Stimulated activated CD8-positive, alpha-beta memory T cell treated with anti-CD3 and anti-CD28 coated beads, Interleukin-7, amount 100 ng/mL, for 1 hour (primary cell): ENCODE measurements at places on chromosomes 2 and 18.

DNA sequence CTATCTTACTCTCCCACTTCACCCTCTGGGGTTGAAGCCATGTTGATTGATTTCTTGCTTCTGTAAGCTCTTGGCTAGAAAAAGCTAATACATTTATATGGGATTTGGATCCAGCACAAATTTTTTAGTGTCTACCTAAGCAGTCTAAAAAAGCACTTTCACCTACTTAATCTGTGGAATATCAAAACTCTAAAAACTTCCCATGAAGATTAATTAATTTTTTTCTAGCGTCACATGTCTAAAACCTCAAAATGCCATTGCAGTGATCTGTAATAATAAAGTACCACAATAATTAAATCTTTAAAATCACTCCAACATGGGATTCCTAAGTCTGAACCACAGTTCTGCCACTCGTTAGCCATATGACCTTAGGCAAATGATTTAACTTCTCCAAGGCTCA, 180.1 kb downstream of the EN1 start:
- DNase-seq, result no peak

GRCh38 chr2:147182260-147182659, 662.6 kb upstream of the ACVR2A start:
- DNase-seq, result no peak

- DNase-seq, result no peak
Observed at GRCh38 chr2:152598975-152599759, 118.1 kb downstream of the PRPF40A start.

GRCh38 chr2:27996156-27996922, 105.8 kb downstream of the BABAM2 start:
- DNase-seq, result no peak

DNA sequence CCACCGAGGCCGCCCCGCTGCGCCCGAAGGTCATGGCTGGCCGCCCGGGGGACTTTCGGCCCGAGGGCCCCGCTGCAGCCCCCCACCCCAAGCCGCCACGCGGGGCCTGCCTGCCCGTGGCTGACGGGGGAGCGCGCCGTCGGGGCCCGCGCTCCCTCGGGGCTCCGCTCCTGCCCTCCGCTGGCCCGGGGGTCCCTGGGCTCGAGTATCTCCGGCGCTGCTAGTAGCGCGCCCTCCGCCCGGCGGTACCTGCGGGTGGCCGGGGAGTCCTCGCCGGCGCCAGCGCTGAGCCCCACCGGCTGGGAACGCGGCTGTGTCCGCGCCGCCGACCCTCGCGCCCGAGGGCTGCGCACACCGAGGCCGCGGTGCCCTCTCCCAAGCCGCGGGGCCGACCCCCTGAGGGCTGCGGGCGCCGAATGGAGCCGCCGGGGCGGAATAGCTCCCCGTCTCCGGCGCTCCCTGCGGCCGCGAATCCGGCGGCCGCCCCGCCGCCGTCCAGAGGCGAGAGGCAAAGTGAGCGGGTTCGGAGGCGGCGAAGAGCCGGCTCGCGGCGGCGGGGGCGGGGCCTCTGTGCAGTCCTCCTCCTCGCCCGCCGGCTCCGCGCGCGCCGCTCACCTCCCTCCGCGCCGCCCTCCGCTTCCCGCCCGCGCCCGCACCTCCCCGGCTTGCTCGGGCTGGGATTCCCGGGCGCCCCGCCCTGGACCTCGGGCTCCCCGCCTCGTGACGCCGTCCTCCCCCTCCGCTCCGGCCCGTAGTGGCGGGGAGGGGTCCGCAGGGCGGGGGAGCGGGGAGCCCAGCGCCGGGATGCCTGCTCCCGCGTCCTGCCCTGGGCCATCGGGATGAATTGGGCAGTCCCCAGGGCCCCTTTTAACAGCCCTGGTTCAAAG, at the start of gene KCNG3:
Gene KCNG3 (minus strand): TSS at position 515 of the 887 bp plus-strand sequence. CDS start 481 bp downstream, at position 34.
- no peak for DNase-seq
